ENCODE measurements at places on chromosomes 3 and 15. TPM values are rescaled to one million over a fixed set of nuclear protein-coding genes. Genes with fewer than 3 reads are reported as not detected.
A peak's percentile ranks its signal among the peaks of the same experiment; 100 is the strongest.

DNA sequence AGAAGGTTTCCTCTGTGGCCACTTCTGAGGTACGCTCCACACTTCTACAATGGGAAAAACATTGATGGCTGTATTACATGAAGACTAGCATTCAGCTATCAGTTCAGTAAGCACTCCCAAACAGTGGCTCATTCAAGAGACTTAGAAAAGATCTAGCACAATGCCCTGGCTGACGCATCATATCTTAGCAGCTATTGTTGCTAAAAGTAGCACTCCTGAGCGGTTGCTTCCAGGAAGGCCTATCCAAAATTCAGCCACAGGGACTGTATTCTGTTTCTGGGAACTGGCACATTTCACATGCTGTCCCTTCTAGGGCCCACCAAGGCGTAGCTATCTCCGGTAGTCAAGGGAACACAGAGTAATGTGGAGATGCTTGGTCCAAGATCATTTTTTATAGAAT, 21.2 kb upstream of the SPRED1 start:
- H3K4me3 ChIP-seq = no peak overlapping the region
- no peak overlapping the region for H3K27ac ChIP-seq
- H3K4me1 ChIP-seq = peaks cover 18% of the 10 kb centered on the region
- H3K27me3 ChIP-seq = no peaks in the 10 kb centered on the region
- no peak for DNase-seq

- peaks cover 5% of the 10 kb centered on the region for H3K36me3 ChIP-seq
- DNase-seq = no peak
- H3K27ac ChIP-seq = no peak overlapping the region
- H3K4me1 ChIP-seq = peaks cover 51% of the 10 kb centered on the region
- H3K4me3 ChIP-seq = no peak overlapping the region
Observed at GRCh38 chr3:71175691-71176365, 407.7 kb downstream of the FOXP1 start.

GRCh38 chr3:156307704-156308103, 187.3 kb downstream of the KCNAB1 start:
- no peaks in the 10 kb centered on the region for H3K36me3 ChIP-seq
- no peaks in the 10 kb centered on the region for H3K27me3 ChIP-seq
- H3K4me3 ChIP-seq = no peak overlapping the region
- no peak overlapping the region for H3K27ac ChIP-seq
- no peak for DNase-seq

DNA sequence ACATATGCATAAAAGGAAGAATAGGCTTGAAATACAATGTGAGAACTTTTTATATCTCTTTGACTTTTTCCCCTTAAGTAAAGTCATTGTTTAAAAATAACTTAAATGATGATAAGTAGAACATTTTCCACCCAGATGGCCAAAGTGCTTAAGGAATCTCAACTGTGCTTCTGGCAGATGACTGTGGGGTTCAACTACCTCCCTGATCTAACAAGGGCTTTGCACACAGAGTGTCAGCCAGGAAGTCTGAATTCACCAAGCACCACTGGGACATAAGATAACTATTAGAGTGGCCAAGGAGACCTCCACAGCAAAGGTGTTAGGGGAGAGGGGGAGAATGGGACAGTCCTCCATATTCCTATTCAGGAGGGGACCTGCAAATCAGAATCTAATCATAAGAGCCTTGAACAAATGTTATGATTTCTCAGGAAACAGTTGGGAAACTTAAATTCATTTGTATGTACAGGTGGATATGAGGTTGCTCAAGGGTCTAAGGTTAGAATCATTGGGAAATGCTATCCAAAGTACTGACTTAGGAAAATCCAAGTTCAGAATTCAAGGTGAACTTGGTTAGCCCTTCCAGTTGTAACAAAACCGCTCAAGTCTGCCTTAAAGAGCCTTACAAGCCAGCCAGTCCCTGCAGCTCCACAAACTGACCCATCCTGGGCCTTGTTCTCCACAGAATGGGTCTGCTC, at the start of gene FETUB:
FETUB (plus strand) TSS at position 622 of the 695 bp plus-strand sequence; CDS start at position 684, 62 bp downstream.
- H3K4me3 ChIP-seq = no peak within 1 kb of the TSS
- peaks cover 37% of the 10 kb centered on the region for H3K27me3 ChIP-seq
- DNase-seq = no peak
- peak within 1 kb of the TSS; percentile 39 for H3K27ac ChIP-seq

DNA sequence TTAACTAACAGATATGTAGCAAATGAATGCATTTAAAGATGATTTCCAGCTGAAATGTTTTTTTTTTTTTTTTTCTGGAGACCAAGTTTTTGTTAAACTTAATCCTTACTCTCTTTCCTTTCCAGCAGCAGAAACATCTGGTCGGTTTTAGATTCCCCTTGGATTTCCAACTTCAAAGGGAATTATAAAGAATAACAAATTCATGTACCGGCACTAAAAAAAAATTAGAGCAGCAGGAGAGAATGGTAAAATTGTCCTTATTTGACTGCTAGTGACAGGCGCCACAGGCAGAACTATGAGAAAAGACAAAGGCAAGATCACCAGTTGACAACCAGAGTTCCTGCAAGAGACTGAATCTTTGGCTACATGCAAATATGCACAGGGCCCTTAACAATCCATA, 393.3 kb downstream of the TIGIT start:
- H3K27me3 ChIP-seq = no peaks in the 10 kb centered on the region
- H3K27ac ChIP-seq = peak overlapping the region; percentile 59
- H3K36me3 ChIP-seq = no peaks in the 10 kb centered on the region
- H3K4me3 ChIP-seq = no peak overlapping the region
- no peak for DNase-seq
- peaks cover 24% of the 10 kb centered on the region for H3K4me1 ChIP-seq

GRCh38 chr3:109050591-109051167, 67.3 kb downstream of the MORC1 start:
- H3K27me3 ChIP-seq = peaks cover 6% of the 10 kb centered on the region
- H3K27ac ChIP-seq = no peak overlapping the region
- H3K4me3 ChIP-seq = no peak overlapping the region
- no peaks in the 10 kb centered on the region for H3K36me3 ChIP-seq

- H3K4me3 ChIP-seq = no peak overlapping the region
- H3K4me1 ChIP-seq = peaks cover 64% of the 10 kb centered on the region
- no peak for DNase-seq
Observed at GRCh38 chr3:14413381-14414071, 11.1 kb downstream of the SLC6A6 start.

- peaks cover 38% of the 10 kb centered on the region for H3K27me3 ChIP-seq
- no peak overlapping the region for H3K4me3 ChIP-seq
Observed at GRCh38 chr15:37133602-37134001, 33.3 kb upstream of the MEIS2 start.

DNA sequence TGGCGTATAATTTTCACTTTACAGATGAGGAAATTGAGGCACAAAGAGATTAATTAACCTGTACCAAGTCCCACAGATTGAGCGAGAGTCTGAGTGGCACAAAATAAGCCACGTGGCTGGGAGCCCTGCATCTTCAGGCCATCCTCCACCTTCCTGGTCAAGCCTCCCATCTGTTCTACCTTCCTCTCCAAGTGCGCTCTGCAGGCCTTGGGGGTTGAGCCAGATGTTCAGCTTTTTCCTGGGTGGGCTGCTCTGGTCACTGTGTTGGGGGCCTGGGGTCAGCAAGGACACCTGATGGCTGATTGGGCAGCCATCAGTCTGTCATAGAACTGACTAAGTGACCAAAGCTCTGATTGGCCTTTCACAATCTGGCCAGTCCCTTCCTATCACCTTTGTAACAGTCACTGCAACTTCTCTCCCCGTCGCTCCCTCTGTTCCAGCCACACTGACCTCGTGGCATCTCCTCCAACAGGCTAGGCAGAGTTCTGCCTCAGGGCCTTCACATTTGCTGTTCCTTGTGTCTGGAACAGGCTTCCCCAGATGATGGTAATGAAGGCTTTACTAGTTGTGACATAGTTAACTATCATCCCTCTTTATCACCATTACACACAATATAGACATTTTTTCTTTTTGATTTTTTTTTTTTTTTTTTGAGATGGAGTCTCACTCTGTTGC, 46.8 kb downstream of the SCN5A start:
- no peaks in the 10 kb centered on the region for H3K4me1 ChIP-seq
- no peak overlapping the region for H3K27ac ChIP-seq
- peaks cover 2% of the 10 kb centered on the region for H3K27me3 ChIP-seq
- H3K4me3 ChIP-seq = no peak overlapping the region

The MYRIP gene
- 0.62 TPM for total RNA-seq

The TTC23 gene
- 23.1 TPM for total RNA-seq

DNA sequence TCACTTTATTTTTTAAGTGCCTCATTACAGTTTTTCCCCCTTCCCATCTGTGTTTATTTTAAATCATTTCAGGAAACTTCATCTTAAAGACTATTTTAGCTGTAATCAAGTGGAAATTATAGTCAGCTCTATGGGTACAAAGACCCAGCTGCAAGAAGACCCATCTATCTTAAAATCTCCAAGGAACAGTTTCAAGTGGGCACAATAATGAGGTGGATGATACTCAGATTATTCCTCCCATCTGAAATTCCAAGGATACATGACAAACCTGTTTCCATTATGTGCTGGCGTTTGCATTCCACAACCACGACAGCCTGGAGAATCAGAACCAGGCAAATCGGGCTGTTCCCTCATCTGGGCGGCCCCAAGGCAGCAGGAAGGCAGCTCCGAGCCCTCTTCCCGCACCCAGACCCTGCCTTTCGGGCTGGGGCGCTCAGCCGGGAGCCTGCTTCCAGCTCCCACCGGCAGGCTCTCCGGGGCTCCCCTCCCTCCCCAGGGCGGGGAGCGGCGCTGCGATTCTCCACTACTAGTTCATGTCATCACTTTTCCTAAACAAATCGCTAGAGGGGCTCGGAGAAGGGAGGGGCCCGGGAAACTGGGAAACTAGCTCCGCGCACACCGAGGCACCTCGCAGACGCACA, at the start of gene MGLL:
MGLL (minus strand) TSS at position 475 of the 641 bp plus-strand sequence; CDS start at position 278, 197 bp downstream.
- H3K27ac ChIP-seq = peak within 1 kb of the TSS; percentile 79
- peak within 1 kb of the TSS; percentile 96 for H3K4me3 ChIP-seq
- H3K27me3 ChIP-seq = no peaks in the 10 kb centered on the region

- peaks cover 13% of the 10 kb centered on the region for H3K4me1 ChIP-seq
- H3K36me3 ChIP-seq = no peaks in the 10 kb centered on the region
- H3K27ac ChIP-seq = peak overlapping the region; percentile 64
- no peak for DNase-seq
- no peaks in the 10 kb centered on the region for H3K27me3 ChIP-seq
Observed at GRCh38 chr3:170506556-170506955, 79.3 kb downstream of the SLC7A14 start.

The EXOG gene
- 17.9 TPM for total RNA-seq

GRCh38 chr15:47806008-47806407, 88.7 kb downstream of the SEMA6D start:
- peak; percentile 3 for DNase-seq
- no peaks in the 10 kb centered on the region for H3K36me3 ChIP-seq
- no peak overlapping the region for H3K4me3 ChIP-seq
- H3K27me3 ChIP-seq = peaks cover 16% of the 10 kb centered on the region
- no peak overlapping the region for H3K27ac ChIP-seq

The CTSH gene
- total RNA-seq = 6.1 TPM

The GOLGA8G gene
- not detected for total RNA-seq

The REC114 gene
- not detected for total RNA-seq

GRCh38 chr3:181917027-181917426, 205.3 kb downstream of the SOX2 start:
- no peaks in the 10 kb centered on the region for H3K36me3 ChIP-seq
- peaks cover 3% of the 10 kb centered on the region for H3K27me3 ChIP-seq

GRCh38 chr3:49593041-49593440, 38.8 kb downstream of the BSN start:
- H3K4me3 ChIP-seq = no peak overlapping the region
- peaks cover 8% of the 10 kb centered on the region for H3K4me1 ChIP-seq
- H3K36me3 ChIP-seq = no peaks in the 10 kb centered on the region
- peaks cover 5% of the 10 kb centered on the region for H3K27me3 ChIP-seq
- no peak overlapping the region for H3K27ac ChIP-seq

The PLA2G4B gene
- 3.2 TPM for total RNA-seq

DNA sequence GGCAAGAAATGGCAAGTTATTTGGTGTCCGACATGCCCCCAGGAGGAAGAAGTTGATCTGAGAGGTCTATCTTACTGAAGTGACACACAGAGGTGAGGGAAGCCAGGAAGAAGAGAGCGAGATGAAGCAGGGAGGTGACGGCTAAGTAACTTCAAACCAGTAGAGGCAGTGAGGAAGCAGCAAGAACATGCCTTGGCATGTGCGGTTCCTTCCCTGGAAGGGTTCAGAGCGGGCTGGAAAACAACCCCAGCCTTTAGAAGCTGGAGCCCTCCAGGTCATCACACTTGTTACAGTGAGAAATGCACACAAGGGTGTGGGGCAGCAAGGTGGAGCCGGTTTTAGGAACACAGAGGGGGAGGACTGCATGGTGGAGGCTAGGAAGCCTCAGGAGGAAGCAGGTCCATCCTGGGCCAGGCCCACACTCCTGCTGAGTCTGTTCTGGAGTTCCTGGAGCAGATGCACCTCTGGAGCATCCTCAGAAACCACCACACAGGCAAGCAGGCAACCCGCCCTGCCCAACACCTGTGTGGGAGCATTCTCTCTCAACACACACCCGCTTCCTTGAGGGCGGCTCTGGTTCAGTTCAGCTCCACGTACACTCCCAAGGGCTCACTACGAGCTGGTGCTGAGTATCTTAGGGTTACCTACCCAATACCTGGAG, 47.1 kb downstream of the POC1A start:
- H3K4me3 ChIP-seq = no peak overlapping the region
- H3K27ac ChIP-seq = no peak overlapping the region
- H3K36me3 ChIP-seq = peaks cover 9% of the 10 kb centered on the region
- no peak for DNase-seq
- H3K27me3 ChIP-seq = no peaks in the 10 kb centered on the region
- H3K4me1 ChIP-seq = no peaks in the 10 kb centered on the region

Data from osteocyte (in vitro differentiated cells).